ENCODE measurements at places on chromosomes 4 and X. TPM values are rescaled to one million over a fixed set of nuclear protein-coding genes. Genes with fewer than 3 reads are reported as not detected.

GRCh38 chrX:148774276-148774675 is 273.9 kb downstream of the AFF2 start:
- no peaks in the 10 kb centered on the region for H3K36me3 ChIP-seq
- H3K4me3 ChIP-seq: no peak overlapping the region
- no peaks in the 10 kb centered on the region for H3K27me3 ChIP-seq
- H3K4me1 ChIP-seq: no peaks in the 10 kb centered on the region
- no peak for DNase-seq

DNA sequence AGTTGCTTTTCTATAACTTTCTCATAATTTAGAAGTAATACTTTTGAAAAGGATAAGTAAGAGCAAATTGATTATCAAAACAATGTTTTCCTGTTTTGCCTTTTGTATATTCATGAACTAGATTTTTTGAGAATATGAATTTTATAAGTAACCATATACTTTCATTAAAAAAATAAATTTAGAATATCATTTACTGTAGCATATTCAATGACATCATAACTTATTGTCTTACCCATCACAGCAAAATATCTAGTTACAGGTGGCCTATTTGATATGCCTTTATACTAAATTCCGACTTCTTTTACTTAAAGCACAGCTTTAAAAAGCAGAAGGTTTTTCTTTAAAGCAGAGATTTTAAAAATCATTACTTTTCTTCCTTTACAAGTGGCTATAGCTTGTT is 20.1 kb downstream of the BLTP1 start:
- H3K27ac ChIP-seq: no peak overlapping the region
- DNase-seq: no peak
- no peaks in the 10 kb centered on the region for H3K4me1 ChIP-seq
- H3K4me3 ChIP-seq: no peak overlapping the region
- peaks cover 4% of the 10 kb centered on the region for H3K36me3 ChIP-seq

The GAGE12H gene
- polyA plus RNA-seq: not detected

The CRLF2 gene
- not detected for polyA plus RNA-seq

DNA sequence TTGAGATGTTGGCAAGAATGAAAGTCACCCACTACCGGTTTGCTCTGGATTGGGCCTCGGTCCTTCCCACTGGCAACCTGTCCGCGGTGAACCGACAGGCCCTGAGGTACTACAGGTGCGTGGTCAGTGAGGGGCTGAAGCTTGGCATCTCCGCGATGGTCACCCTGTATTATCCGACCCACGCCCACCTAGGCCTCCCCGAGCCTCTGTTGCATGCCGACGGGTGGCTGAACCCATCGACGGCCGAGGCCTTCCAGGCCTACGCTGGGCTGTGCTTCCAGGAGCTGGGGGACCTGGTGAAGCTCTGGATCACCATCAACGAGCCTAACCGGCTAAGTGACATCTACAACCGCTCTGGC is 12.3 kb downstream of the RPL9 start:
- H3K4me3 ChIP-seq: peak overlapping the region; percentile 62
- H3K4me1 ChIP-seq: peaks cover 8% of the 10 kb centered on the region
- H3K27me3 ChIP-seq: no peaks in the 10 kb centered on the region
- no peak for DNase-seq
- no peak overlapping the region for H3K27ac ChIP-seq
- peaks cover 11% of the 10 kb centered on the region for H3K36me3 ChIP-seq

DNA sequence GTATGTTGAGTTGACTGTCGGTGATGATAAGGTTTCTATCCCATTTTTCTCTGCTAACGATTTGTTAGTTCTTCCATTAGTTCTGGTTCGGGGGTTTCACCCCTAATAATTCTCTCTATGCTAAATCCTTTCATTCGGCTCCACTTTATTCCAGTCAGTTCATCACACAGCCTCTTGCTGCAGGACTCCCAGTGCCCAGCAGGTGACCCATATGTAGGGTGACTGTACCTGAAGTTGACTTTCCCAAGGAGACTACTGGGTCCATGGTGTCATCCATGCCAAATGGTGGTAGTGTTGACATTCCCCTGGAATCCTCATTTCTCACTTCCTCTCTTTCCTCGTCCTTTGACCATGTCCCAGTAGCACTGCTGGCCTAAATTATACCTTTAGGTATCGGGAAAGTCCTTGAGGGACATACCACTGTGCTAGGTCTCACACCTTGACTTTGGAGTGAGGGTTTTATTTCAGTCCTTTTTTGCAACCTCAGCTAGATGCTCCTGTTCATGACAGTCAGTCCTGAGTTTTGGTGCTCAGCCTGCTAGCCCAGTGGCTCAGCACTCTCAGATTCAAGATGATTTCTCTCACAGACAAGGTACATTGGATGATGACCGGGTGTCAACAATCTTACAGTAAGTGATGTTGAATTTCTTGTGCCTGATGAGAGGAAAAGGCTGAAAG is 105.1 kb upstream of the ARHGAP24 start:
- no peak overlapping the region for H3K27ac ChIP-seq
- no peaks in the 10 kb centered on the region for H3K36me3 ChIP-seq
- no peaks in the 10 kb centered on the region for H3K4me1 ChIP-seq
- DNase-seq: no peak
- no peak overlapping the region for H3K4me3 ChIP-seq

GRCh38 chrX:45868425-45868824 is 667.7 kb upstream of the DIPK2B start:
- H3K36me3 ChIP-seq: no peaks in the 10 kb centered on the region
- no peak overlapping the region for H3K27ac ChIP-seq
- no peaks in the 10 kb centered on the region for H3K4me1 ChIP-seq
- DNase-seq: no peak

DNA sequence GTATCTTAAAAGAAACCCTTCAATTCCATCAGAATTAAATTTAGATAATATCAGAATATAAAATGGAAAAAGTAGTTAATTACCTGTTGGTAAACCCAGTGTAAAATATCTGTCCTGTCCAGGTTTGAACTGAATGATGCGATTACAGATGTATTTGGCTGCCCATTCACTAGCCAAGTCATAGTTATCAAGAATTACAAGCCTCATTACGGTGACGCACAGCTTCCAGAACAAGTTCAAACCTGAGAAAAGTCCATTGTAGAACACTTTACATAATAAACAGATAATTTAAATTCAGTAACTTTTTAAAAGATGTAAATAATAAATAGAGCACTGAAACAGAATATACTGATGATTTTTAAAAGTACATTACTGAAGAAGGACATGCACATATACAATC is 4.4 kb downstream of the GNPDA2 start:
- DNase-seq: peak; percentile 25
- H3K27me3 ChIP-seq: no peaks in the 10 kb centered on the region
- peaks cover 19% of the 10 kb centered on the region for H3K4me1 ChIP-seq
- H3K36me3 ChIP-seq: no peaks in the 10 kb centered on the region

DNA sequence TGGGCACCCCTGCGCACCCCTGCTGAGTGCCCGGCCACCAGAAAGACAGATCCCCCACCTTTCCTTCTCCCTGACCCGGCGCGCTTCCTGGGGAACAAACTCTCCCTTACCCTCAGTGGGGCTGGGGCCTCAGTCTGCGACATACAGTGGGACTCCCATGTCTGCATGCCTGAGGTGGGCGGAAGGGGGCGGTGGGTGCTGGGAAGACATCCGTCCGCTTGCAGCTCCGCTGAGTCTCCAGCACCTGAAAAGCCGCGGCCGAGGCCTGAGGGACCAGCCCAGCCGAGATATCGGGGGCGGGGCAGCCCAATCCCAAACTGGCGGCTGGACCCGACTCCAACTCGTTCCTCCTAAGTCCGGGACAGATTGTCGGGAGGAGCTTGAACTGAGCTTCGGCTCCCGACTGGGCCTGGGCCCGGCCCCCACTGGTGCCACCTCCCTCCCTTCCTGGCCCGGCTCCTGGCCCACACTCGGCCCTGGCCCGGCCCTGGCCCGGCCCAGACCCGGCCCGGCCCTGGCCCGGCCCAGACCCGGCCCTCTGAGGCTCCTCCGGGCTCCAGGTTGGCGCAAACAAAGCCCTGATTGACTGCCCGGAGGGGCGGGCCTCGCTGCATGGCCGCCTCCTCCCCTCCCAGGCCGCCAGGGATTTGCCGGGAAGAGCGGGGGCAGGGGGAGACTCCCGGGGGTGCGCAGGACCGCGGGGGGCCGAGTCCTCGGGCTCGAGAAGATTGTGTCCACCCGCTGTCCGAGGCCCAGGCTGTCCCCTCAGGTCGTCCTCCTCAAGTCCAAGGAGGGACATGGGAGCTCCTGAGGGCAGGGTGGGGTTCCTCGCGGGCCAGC is 877 bp upstream of the SLC16A2 start:
- no peak for DNase-seq
- H3K4me1 ChIP-seq: no peaks in the 10 kb centered on the region
- H3K4me3 ChIP-seq: peak overlapping the region; percentile 58

The TCEAL7 gene
- polyA plus RNA-seq: 0.08 TPM

The DKK2 gene
- 0.08 TPM for polyA plus RNA-seq

The ADH4 gene
- not detected for polyA plus RNA-seq

DNA sequence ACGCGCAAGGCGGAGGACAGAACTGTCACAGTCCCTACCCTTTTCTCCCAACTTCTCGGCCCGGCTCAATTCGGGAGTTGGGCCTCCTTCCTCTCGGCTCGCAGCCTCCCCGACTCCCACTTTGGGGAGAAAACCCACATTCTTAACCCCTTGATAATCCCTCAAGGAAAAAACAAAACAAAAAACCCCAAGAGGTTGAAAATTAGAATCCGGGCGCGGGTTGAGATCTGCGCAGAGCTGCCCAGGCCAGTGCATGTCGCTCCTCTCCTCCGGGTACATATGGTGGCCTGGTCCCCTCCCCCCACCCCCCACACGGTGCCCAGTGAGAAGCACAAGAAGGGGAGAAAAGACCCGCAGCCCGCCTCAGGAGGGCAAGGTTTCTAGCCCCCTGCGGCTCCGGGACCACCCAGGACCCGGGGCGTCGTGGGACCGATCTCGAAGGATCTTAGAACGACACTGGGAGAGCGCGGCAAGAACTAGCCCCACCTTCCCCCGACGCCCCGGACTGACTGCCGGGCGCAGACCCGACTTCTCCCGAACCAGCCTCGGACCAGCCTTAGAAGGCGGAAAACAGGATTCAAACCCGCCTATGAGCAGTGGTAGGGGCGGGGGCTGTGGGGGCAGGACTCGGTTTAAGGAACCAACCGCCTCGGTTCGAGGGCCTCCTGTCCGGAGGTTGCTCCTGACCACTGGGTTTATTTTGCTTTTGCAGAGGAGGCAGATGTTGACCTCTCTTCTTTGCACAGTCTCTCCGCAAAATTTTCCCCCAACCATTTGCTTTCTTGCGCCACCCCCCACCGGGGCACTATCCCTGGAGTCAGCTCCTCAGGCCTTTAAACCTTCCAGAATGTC is 2.5 kb upstream of the PDGFRA start:
- DNase-seq: no peak
- H3K27ac ChIP-seq: no peak overlapping the region
- peak overlapping the region; percentile 73 for H3K4me3 ChIP-seq
- peaks cover 41% of the 10 kb centered on the region for H3K4me1 ChIP-seq
- H3K27me3 ChIP-seq: peaks cover 67% of the 10 kb centered on the region

- H3K27ac ChIP-seq: no peak overlapping the region
- no peak for DNase-seq
- H3K27me3 ChIP-seq: peaks cover 3% of the 10 kb centered on the region
These were observed 36.7 kb downstream of the PF4 start for GRCh38 chr4:73945140-73945539.

The SNCA gene
- 39.7 TPM for polyA plus RNA-seq

DNA sequence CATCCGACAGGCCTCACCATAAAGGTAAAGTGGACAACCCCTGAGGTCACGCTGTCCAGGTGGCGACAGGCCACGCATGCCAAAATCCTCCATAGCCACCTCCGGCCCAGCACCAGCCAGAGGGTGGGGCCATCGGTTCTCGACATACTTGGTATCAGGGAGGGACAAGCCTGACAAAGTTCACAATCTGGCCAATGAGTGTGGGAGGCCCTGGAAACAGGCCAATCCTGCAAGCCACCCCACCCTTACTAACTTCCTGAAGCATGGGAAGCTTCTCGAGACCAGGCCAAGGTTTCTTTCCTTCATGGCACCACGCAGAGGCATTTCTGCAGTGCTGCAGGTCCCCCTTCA is 73.8 kb downstream of the MTMR1 start:
- H3K4me3 ChIP-seq: no peak overlapping the region
- H3K27me3 ChIP-seq: no peaks in the 10 kb centered on the region
- DNase-seq: no peak
- H3K27ac ChIP-seq: no peak overlapping the region
- H3K36me3 ChIP-seq: peaks cover 2% of the 10 kb centered on the region

DNA sequence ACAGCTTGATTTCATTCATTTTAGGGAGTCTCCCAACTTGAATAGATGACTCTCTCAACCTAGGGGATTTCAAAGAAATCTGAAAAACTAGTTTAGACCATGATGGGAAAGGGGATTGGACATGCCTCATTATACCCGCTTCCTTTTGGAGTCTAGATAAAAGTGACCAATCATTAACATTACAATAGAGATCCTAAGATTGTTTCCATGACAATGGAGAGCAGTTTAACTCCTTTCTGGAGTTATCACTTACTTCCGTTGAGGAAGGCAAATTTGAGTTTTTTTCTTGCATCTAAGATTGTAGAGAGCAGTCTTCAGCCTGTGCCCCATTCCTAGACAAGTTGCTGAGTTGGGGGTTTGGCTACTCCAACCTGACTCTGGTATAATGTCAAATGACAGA is 11.4 kb upstream of the IL15 start:
- no peak for DNase-seq
- no peak overlapping the region for H3K4me3 ChIP-seq
- H3K36me3 ChIP-seq: no peaks in the 10 kb centered on the region
- no peaks in the 10 kb centered on the region for H3K4me1 ChIP-seq

DNA sequence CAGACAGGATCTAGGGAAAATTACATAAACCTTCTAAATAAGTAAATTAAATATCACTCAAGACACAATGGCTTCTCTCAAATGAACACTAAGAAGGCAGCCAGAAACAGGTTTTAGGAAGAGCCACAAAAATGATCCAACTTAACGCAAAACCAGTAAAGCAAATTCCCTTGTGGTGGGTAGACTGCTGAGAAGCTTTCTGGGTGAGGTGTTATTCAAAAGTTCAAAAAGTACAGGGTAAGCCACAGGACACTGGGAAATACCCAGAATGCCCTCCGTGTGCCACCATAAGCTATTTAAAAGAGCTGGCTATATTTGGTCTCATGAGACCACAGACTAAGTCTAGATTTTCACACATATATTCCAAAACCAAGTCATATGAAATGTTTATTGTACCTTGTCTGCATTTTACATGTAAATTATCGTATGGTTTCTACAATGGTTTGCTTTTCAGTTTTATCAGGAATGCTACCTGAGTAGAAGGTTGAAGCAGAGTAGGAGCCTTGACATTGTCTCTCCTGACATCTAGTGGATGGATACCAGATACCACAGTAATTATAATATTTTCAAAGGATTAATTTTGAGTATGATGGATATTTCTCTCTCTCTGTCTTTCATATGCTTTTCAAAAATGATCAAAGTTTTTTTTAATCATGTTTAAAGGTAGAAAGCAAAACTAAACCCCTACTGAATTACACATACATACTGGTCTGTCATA is 109.3 kb upstream of the KLHL13 start:
- H3K36me3 ChIP-seq: no peaks in the 10 kb centered on the region
- DNase-seq: no peak
- no peaks in the 10 kb centered on the region for H3K27me3 ChIP-seq
- H3K4me1 ChIP-seq: peaks cover 3% of the 10 kb centered on the region
